ENCODE measurements at places on chromosomes 1 and 21.

DNA sequence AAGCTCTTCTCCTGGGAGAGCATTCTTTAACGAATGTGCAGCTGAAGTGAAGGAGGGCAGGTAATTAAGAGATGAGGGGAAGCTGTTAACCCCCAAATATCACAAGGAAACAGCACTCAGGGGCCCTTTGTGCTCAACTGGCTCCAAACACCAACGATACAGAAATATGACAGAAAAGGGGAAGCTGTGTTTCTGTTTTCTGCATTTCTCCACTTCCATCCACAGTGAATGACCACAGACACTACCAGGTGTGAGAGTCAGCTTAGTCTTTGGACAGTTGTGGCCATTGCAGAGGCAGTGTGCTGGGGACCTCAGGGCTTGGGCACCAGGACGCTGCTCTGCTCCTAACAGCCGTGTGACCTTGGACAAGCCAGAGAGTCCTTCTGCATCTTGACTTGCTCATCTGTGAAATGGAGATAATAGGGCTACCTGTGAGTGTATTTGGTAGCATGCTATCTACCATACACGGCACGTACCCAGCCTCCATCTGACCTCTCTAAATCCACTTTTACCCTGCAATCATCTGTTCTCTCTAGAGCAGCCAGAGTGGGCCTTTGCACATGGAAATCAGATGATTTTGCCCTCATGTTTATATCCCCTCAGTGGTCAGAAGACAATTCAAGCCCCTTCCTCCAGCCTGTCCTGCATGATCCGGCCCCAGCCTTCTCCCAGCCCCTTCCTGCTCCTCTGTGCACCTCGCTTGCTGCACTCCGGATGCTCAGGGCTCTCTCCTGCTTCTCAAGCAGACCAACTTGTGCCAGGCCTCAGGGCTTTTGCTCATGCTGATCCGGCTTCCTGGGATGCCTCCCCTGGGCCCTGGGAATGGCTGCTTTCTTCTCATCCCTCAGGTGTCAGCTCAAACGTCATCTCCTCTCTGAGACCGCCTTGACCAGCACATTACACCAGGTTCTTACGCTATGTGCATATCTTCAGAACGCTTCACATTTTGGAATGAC lies 4.7 kb upstream of the TINAGL1 start:
- no peak for DNase-seq

GRCh38 chr1:218846181-218846580 lies 327.5 kb upstream of the LYPLAL1 start:
- DNase-seq, result no peak

DNA sequence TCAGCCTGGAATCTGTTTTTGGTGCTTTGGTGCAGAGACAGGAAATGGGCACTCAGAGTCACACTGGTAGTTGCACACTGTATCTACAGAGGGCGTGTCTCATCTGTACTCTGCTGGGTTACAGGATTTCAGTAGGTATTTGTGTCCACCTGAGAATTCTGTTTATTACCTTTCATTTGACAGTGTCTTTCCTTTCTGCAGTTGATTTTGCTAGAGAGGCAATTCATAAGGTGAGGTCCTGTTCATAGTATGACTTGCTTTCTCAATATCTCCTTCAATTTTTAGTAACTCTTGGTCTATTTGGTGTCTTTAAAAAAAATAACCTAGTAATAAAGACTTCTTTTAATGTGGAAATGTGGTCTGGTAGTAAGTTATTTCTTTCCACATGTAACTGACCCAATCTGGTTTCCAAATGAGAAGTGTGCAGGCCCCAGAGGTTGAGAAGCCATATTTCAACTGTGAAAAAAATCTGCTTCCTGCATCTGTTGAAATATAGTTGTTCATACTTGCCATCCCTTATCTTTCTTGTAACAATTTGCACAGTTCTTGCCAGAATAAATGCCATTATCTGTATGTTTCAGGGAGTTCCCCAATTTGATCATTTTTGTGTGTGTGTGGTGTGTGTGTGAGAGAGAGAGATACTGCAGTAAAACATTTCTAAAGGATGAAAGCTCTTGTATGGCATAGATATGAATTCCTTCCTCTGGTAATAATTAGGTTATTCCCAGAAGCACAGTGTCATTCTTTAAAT lies 78.4 kb upstream of the DNAJC6 start:
- DNase-seq, result no peak

DNA sequence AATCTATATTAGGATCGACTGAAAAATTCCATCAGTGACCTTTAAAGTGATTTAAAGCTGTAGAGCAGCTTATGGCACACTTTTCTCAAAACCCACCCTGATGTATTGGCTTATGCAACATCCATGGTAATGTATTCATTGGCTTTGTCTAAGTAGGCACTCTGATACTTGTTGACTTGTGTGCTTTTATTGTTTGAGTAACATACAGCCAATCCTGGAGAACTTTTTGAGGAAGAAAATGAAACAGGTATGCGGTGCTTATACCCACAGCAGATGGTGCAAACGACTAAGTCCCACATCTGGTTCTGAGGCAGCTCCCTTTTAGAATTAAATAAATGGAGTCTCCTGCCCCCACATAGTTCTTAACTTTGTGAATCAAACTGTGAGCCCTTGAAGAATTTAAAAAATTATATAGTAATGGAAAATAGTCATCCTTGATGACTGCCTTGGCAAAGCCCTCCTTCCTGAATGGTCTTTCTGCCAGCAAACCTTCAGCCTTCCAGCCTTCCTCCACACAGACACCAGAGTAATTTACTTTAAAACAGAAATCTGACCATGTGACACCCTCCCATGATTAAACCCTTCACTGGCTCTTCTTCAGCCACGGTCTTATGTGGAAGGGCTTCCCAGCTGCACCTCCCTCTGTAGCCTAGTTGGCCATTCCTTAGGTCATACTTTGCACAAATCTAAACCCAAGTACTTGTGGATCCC lies 116.0 kb downstream of the BCAR3 start:
- DNase-seq, result no peak

- DNase-seq, result no peak
Measured at GRCh38 chr21:39518847-39519210, 67.1 kb downstream of the SH3BGR start.

GRCh38 chr1:65059930-65060538 lies 88.0 kb upstream of the AK4 start:
- no peak for DNase-seq
